Left renal cortex interstitium (tissue), 4 donors: ENCODE measurements at places on chromosomes 16 and 17. TPM values are rescaled to one million over a fixed set of nuclear protein-coding genes. Genes with fewer than 3 reads are reported as not detected.

DNA sequence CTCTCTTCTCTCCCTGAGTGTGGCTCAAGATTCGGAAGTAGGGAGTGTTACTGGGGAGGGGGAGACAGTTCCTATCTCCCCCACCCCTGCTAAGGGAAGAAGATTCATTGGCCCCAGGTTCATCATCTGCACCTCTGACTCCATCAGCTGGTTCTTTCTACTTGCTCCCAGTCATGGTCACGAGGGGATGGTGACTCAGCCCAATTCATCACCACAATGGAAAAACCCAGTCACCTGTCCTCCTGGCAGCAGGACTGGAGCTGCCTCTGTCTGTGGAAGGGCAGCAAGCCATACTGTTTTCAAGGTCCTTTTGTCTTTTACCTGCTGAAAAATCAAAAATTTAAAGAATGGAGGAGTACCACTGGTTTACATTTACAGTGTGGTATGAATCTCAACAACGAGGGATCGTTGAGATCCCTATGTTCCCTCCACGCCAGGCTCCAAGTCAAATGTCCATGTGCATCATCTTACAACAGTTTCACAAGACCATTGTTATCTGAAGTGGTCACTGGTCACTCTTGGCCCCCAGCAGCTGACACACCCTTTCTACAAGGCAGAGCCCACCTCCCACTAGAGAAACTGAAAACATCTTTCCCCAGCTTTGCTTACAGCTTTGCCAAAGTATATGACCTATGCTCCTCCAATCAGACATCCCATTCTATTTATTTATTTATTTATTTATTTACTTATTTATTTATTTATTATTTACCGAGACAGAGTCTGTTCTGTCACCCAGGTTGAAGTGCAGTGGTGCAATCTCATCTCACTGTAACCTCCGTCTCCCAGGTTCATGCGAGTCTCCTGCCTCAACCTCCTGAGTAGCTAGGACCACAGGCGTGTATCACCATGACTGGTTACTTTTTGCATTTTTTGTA lies 40.4 kb upstream of the NDRG4 start:
- DNase-seq = no peak

DNA sequence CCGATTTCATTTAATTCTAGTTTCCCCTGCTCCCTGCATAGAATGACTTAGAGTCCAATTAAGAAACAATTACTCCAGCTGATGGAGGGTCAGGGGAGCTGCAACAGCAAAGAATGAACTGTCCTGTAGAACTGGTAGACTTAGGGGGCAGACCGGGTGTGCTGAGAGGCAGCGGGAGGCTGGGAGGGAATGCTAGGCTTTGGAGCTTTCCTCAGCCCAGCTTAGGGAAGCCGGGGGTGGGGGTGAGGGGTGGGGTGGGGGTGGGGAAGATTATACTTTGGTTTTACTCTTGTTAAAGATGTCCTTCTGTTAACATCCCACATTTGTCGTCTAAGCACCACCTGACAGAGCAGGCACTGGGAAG lies 458.6 kb upstream of the ASIC2 start:
- no peak for DNase-seq

- no peak for DNase-seq
Measured at GRCh38 chr16:82782715-82783251, 156.0 kb downstream of the CDH13 start.

DNA sequence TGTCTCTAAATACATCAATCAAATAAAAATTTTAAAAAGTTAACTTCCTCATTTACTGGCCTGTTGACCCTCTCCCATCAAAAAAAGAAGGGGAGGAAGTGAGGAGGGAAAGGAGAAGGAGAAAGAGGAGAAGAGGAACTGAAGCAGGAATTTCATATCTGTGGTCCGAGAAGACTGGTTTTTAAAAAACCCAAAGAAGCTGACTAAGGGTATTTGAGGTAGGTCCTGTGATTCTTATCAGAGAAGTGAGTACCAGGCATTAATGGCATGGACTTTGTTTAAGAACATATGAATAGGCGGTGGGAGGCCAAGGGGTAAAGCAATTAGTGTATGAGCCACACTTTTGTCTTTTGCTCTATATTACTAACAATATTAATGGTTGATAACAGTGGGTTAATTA lies 2.0 kb downstream of the SLC46A1 start:
- no peak for DNase-seq

DNA sequence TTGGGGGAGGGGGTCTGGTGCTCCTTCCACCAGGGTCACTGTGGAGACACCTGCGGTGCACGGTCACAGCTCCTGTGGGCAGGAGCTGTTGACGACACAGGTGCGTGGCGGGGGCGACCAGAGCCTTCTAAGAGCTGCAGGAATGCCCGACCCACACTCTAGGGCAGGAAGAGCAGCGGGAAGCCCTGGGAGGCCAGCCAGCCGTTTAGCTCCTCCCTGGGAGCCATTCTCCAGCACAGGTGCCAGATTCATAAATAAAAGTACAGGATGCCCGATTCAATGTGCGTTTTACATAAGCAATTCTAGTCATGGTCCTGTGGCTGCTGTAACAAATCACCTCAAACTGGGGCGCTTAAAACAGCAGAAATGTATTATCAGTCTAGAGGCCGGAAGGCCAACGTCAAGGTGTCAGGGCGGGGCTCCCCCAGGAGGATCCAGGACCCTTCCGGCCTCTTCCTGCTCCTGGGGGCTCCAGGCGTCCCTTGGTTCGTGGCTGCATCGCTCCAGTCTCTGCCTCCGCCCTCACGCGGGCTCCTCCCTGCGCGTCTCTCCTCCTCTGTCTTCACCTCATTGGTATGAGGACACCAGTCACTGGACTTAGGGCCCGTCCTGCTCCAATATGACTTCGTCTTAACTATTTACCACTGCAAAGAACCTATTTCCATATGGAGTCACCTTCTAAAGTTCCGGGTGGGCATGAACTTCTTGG lies 155.4 kb downstream of the FOXL1 start:
- DNase-seq = no peak

SCNN1B gene
- polyA plus RNA-seq = 26.0 TPM

TMEM235 gene
- polyA plus RNA-seq = not detected

GLTPD2 gene
- polyA plus RNA-seq = 8.1 TPM
